ENCODE measurements at places on chromosomes 1 and 21.

DNA sequence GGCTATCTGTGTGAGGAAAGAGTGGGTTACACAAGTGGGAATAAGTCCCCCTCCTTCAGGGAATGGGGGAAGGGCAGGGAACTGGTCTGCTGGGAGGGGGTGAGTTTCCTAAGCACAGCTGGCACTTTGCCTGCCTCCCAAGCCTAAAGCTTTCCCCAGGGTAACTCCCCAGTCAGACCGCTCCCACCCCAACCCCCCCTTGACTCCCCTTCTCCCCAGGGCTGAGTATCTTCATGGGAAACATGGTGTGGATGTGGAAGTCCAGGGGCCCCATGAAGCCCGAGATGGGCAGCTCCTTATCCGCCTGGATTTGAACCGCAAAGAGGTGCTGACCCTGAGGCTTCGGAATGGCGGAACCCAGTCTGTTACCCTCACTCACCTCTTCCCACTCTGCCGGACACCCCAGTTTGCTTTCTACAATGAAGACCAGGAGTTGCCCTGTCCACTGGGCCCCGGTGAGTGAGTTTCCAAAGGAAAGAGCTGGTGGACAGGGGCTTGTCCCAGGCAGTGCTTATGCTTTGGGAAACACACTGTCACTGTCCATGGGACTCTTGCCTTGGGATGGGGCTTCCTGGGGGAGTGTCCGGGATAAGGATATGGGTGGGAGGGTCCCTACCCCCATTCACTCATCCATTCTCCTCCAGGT is 14.9 kb downstream of the MOV10 start:
- DNase-seq: no peak

GRCh38 chr1:222788402-222789156 is 26.3 kb upstream of the DISP1 start:
- no peak for DNase-seq

- DNase-seq: no peak
Measured at GRCh38 chr1:63977466-63977865, 203.6 kb downstream of the ROR1 start.

DNA sequence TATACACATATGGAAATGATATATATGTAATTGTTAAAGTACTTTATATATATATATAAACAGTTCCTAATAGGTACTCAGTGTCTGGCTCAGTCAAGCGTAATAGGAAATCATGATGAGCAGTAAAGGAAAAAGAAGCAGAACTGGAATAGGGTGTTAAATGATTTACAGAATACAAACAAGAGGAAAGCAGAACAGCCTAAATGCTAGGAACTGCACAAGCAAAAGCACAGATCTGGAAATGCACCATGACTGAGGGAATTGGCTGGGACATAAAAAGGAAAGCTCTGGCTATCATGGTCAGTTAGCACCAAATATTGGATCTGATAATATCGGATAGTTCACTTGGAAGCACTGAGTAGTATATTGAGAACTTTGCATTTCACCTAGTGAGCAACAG is 51.8 kb downstream of the SLC44A5 start:
- no peak for DNase-seq

GRCh38 chr1:47590523-47591225 is 152.8 kb downstream of the FOXD2 start:
- DNase-seq: no peak

DNA sequence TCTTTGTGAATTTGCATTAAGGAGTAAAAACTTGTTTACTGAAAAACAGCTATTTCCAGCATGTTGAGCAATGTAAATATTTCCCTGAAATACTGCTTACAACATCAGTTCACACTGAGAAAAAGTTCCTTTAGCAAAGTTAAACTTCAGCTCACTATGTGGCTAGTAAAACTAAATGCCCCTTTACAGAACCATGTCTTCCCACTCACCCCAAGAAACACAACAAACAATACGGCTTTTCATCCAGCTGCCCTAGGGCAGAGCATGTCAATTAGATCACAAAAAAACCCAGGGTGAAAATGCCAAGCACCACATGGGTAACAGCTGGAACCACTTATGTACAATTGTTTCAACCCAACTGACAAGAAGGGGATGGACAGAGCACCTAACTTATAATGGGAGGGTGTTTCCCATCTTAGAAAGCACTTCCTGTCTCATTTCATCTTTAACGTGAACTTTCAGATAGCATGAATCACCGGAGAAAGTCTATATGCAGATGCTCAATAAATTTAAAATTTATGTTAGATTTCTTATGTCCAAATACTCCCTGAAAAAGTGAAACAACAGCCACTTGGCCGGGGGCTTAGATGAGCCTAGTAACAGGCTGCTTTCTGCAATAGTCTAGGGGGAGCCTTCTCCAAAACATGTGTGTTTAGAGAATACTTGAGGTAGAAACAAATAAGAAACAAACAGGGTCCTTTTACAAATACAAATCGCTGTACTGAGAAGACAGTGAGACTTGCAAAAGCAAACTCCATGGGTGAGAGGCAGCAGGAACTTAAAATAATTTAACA is 6.6 kb downstream of the NID1 start:
- no peak for DNase-seq

Data from esophagus squamous epithelium (tissue), 5 donors.